NCI-H2171 treated with DMSO at 0.1 percent for 48 hours (cell line): ENCODE measurements at places on chromosomes 1 and 21.
A peak's percentile ranks its signal among the peaks of the same experiment; 100 is the strongest.

DNA sequence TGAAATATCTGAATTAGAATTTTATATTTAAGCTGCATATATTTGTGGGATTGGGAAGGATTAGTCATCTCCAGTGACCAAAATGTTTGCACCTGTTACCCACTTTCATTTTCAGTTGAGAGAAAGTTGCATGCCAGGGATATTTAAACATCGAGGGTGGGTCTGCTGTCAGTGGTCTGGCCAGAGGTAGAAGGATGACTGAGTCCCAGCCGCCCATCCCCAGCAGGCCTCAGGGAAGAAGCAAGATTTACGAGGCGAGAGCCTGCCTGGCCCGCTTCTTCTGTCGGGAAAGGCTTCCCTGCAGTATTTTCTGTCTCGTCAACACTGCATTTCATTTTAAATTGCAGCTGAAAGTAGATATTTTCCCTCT is 1.4 kb upstream of the MAN1C1 start:
- DNase-seq = no peak

DNA sequence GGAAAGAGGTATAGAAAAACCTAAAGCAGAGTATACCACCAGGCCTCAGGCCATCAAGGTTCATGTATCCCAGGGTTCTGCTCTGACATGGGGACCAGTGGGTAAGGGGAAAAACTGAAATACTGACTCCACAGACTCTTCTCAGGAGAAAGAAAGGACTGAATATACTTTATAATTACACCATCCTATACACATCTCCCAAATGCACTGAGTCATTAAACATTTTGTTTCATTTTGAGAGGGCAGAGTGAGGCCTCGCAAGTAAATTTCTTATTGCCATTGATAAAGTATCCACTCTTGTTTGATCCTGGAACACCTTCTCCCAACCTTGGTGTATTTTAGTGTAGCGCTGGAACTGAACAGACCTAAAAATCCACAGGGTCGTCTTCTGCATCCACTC is 247.9 kb downstream of the SLC45A1 start:
- DNase-seq = no peak

GRCh38 chr21:43907751-43908150 is 42.7 kb downstream of the AGPAT3 start:
- DNase-seq = no peak

GRCh38 chr1:194865383-194865782 is 1679.0 kb upstream of the B3GALT2 start:
- peak; percentile 57 for DNase-seq

DNA sequence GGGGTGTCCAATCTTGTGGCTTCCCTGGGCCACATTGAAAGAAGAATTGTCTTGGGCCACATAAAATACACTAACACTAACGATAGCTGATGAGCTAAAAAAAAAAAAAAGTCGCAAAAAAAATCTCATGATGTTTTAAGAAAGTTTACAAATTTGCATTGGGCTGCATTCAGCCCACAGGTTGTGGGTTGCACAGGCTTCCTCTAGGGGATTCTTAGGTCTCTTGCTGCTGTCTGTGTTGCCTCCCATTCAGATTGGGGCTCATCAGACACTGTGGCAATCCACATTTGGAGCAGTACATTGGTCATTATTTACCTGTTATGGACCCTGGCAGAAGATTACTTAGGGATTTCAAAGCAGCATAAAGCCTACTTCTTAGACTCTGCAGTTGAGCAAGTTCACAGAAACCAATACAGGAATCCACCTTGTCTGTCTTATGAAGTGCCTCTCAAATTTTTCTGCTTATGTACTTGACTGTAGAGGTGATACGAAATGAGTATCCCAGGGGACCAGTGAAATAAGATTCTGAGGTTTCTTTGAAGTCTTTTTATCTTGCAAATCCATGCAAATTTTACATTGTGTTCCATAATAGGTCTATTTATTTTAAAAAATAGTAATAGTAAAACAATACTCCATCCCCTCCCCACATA is 205.5 kb downstream of the RPS6KC1 start:
- DNase-seq = peak; percentile 9

GRCh38 chr1:201468844-201469644 is at the start of gene PHLDA3:
Gene PHLDA3, minus strand, starts transcription at chr1:201469188. Its CDS starts 402 bp downstream, at chr1:201468786.
- DNase-seq = peak; percentile 97

GRCh38 chr1:214009423-214010196 is 21.8 kb downstream of the PROX1 start:
- DNase-seq = no peak

- no peak for DNase-seq
Observed at GRCh38 chr1:226661271-226661670, 77.8 kb downstream of the ITPKB start.

GRCh38 chr1:214454569-214455396 is 96.6 kb downstream of the PTPN14 start:
- DNase-seq = no peak

- DNase-seq = peak; percentile 91
Observed at GRCh38 chr1:23524716-23525401, 6.2 kb downstream of the E2F2 start.

- no peak for DNase-seq
Observed at GRCh38 chr1:178684542-178685000, 40.5 kb upstream of the RALGPS2 start.

DNA sequence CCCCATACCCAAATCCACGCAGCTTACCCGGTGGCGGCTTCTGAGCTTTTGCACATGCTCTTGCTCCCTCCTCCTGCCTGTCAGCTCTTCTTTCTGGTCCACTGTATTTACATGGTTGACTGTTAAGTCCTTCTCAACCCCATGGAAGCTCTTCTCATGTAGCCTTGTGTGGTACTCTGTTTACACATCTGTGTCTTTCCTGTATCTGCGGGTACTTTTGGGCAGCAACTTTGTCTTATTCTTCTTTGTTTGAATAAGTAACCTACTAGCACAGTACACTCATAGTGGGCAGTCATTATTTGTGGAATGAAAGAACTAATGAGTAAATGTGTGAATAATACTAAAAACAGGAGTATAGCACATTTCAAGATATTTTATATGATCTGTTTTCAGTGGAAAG is 88.5 kb upstream of the GPR88 start:
- no peak for DNase-seq

- peak; percentile 85 for DNase-seq
Observed at GRCh38 chr1:156656806-156657740, 15.2 kb downstream of the BCAN start.

DNA sequence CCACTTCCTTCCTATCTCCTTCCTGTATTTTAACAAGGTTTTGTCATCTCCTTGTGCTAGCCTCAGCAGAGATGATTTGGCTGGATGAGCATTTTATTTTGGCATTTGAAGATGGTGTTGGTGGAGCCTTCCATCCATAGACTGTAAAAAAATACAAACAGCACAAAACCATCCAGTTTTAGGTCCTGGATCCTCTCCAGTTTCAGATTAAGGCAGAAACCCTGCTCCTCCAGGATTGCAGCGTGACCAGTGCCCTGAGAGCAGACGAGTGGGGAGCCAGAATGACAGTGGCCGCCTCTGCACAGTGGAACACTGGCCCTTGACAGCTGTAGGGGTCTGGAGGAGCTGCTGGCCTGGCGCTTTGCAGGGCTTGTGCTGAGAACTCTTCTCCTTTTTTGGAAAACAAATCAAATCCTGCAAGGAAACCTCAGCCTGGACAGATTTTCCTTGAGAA is 72.2 kb upstream of the GADD45A start:
- DNase-seq = no peak

DNA sequence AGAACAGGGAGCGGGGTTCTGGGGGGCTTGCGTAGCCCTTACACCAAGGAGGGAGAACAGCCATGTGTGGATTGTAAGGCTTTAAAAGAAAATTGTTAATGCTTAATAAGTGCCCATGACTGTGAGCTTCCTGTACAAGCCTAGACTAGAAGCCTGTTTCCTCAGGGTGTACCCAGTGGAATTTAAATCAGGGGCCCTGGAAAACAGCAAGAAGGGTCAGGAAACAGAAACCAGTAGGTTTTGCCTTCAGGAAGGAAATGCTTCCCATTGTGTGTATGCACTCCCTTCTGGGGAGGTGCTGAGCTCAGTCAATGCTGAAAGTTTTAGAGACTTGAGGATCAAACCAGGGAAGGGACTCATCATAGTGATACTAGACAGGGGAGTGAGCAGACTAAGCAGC is 12.7 kb downstream of the UTP11 start:
- DNase-seq = no peak

DNA sequence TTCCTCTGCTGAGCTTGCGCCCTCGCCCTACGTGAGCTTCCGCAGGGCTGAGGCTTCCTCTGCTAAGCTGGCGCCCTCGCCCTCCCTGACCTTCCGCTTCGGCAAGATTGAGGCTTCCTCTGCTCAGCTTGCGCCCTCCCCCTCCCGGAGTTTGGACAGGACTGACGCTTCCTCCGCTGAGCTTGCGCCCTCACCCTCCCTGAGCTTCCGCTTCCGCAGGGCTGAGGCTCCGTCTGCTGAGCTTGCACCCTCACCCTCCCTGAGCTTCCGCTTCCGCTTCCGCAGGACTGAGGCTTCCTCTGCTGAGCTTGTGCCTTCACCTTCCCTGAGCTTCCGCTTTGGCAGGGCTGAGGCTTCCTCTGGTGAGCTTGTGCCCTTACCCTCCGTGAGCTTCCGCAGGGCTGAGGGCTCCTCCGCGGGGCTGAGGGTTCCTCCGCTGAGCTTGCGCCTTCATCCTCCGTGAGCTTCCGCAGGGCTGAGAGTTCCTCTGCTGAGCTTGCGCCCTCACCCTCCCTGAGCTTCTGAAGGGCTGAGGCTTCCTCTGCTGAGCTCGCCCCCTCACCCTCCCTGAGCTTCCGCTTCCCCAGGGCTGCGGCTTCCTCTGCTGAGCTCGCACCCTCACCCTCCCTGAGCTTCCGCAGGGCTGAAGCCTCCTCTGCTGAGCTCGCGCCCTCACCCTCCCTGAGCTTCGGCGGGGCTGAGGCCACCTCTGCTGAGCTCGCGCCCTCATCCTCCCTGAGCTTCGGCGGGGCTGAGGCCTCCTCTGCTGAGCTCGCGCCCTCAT is 753.6 kb upstream of the TPTE start:
- no peak for DNase-seq

GRCh38 chr1:197081117-197081753 is 14.2 kb upstream of the F13B start:
- DNase-seq = no peak

GRCh38 chr1:205585835-205586785 is 45.7 kb downstream of the ELK4 start:
- DNase-seq = no peak

DNA sequence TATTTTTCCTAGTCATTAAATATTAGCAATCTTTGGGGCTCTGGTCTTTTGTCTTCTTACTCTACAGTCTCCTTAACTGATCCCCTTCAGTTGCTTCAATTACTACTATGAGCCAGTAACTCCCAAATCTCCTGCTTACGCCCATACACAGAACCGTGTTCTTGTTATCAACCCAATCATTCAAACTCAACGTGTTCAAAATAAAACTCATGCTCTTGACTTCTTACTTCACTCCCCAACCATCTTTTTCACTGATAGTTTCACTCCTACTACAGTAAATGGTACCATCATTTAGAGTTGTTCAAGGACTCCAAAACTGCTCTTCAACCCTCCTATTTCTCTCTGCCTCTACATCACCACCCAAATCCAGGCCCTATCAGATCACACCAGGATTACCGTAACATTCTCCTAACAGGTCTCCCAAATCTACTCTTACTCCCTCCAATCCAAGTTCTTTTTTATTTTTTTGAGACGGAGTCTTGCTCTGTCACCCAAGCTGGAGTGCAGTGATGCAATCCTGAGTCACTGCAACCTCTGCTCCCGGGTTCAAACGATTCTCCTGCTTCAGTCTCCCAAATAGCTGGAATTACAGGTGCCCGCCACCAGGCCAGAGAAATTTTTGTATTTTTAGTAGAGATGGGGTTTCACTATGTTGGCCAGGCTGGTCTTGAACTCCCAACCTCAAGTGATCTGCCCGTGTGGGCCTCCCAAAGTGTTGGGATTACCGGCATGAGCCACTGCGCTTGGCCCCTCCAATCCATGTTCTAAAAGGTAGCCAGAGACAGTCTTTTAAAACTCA is 3.0 kb downstream of the YARS1 start:
- no peak for DNase-seq

DNA sequence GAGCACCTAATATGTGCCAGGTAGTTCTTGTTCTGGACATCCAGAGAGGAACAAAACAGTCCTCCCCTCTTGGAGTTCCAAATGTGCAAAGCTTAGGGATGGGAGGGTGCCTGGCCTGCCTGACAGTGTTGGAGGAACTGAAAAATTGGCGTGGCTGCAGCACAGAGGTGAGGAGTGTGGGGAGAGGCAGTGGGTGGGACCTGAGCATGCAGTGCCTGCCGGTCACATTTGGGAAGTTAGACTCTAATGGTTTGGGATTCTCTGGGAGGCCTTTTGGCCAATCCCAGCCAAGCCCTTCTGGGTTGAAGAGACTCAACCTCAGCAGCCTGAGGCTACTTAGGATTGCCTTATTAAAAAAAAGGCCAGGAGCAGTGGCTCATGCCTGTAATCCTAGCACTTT is 2.3 kb upstream of the TCEA3 start:
- no peak for DNase-seq

DNA sequence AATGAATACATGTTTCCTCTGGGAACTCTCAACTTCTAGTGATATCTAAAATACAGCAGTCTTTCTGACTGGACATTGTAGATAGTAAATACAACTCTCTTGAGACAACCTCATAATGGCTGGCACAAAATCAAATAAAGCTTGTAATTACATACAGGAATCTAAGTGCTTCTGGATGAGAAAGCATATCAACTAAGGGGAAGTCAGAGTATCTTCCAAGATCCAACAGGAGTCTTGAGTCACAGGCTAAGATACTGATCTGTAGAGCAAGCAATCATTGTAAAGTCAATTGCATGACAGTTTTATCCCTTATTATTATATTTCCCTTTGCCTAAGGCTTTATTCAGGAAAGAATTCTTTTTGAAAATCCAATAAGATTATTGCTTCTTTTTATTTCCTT is 249.9 kb downstream of the LRRIQ3 start:
- DNase-seq = no peak

DNA sequence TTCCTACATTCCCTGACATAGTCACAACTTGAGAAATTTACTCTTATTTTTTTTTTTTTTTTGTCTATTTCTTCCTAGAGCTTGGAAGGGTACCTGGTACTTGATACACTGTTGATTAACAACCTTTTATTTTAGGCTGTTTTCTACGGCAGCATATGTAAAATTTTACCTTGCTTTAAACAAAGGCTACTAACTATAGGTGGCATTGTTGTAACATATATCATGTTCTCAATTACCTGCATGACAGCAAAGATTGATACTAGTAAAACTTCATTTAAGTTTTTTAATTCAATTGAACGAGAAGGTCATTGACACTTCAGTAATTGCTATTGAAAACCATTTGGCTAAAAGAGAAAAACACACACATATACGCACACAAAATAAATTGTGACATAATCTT is 238.3 kb upstream of the ESRRG start:
- no peak for DNase-seq

GRCh38 chr21:44874497-44875315 is 1.2 kb upstream of the PTTG1IP start:
- no peak for DNase-seq

DNA sequence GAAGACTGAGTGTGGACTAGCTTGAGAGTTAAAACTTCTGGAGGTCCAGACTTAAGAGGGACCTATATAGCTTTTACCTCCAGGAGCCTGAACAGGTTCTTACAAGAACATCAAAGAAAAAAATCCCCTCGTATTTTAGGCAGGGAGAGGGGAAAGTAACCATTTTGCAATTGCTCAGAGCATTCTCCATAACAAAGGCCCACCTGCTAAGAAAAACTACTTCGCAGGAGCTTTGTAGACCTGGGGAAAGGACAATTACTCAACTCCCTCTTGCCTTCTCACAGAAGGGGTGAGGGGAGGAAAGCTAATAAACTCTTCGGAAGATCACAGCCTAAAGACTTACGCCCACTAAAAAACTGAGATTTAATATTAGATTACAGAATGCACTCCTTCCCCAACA is 86.3 kb downstream of the RERE start:
- no peak for DNase-seq

GRCh38 chr1:115593365-115594259 is 48.2 kb upstream of the VANGL1 start:
- no peak for DNase-seq
